ENCODE measurements at places on chromosomes 12 and 14. TPM values are rescaled to one million over a fixed set of nuclear protein-coding genes. Genes with fewer than 3 reads are reported as not detected.

DNA sequence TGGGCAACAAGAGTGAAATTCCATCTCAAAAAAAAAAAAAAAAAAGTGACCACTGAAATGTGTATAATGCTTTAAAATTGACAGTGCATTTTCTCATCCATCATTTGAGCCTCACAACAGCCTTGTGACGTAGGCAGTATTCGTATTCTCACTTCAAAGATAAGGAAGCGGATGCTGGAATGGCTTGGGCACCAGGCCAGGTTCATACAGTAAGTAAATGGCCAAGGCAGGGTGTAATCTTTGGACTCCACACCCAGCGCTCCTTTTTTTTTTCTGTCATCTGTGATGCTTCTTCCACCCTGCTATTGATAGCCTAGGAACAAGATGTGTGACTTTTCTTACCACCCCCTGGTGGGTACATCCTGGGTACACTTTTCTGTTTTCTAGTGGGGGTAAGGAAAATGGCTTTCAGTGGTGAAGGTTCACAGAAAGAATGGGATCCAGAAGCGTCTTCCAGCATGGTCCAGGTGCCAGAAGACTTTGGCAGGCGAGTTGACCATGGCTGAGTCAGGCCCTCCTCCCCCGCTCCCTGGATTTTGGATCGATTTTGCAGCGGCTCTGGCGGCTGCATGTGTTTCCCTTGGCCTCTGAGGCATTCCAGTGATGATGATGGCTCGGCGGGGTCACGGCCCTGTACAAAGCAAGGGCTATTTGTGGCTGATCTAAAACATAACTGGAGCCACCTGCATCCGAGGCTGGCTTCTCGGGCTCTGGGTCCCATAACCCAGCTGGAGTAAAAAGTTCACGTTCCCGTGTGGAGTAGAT, 110.6 kb downstream of the CACNA1C start:
- DNase-seq = peak; percentile 93

USP44 gene
- under 0.01 TPM for total RNA-seq

GRCh38 chr12:98656289-98657101, 11.4 kb downstream of the APAF1 start:
- peak; percentile 59 for DNase-seq

DNA sequence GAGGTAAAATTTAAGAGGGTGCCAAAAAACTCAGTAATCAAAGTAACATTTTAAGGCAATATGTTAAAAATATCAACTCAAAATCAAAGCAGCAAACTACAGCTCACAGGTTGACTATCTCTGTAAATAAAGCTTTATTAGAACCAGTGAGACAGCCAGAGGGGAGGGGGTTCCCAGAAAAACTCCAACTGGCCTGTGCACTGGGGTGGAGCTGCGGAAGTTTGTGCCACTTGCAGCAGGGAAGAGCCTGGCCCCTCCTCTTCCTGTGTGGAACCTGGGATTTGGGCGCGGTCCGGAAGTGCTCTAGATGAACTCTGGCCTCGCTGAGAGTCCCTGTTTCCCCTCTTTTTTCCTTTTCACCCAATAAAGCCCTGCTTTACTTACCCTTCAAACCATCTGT, 8.1 kb downstream of the STON2 start:
- DNase-seq = no peak

- DNase-seq = no peak
Observed at GRCh38 chr12:61871485-61871810, 388.8 kb upstream of the USP15 start.

GRCh38 chr12:123490089-123490488, 32.1 kb downstream of the SNRNP35 start:
- DNase-seq = peak; percentile 69

DNA sequence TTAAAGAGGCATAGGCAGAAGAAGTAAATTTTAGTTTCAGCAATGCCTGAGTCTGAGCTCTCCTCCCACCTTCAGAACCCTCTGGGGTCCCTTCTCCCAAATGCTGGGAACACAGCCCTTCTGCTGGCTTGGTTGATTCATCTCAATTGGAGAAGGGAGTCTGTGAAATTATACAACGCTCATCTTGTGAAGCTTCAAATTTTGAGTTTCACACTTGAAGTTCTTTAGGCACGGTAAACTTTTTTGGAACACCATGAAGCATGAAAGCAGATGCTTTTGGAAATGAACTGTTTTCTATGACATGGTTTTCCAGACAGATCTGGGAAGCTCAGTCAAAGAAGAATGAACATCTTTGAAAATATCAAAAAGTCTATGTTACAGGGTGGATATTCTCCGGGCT, 69.9 kb downstream of the TBK1 start:
- DNase-seq = no peak

LARP4 gene
- total RNA-seq = 37.6 TPM

ACAD10 gene
- 19.4 TPM for total RNA-seq

- peak; percentile 69 for DNase-seq
Observed at GRCh38 chr14:64506721-64507120, 2.2 kb downstream of the ZBTB1 start.

SERPINA4 gene
- not detected for total RNA-seq

CCDC88C gene
- 0.36 TPM for total RNA-seq

LALBA gene
- not detected for total RNA-seq

GRCh38 chr12:83158613-83159207, 472.0 kb downstream of the TMTC2 start:
- DNase-seq = no peak

DNA sequence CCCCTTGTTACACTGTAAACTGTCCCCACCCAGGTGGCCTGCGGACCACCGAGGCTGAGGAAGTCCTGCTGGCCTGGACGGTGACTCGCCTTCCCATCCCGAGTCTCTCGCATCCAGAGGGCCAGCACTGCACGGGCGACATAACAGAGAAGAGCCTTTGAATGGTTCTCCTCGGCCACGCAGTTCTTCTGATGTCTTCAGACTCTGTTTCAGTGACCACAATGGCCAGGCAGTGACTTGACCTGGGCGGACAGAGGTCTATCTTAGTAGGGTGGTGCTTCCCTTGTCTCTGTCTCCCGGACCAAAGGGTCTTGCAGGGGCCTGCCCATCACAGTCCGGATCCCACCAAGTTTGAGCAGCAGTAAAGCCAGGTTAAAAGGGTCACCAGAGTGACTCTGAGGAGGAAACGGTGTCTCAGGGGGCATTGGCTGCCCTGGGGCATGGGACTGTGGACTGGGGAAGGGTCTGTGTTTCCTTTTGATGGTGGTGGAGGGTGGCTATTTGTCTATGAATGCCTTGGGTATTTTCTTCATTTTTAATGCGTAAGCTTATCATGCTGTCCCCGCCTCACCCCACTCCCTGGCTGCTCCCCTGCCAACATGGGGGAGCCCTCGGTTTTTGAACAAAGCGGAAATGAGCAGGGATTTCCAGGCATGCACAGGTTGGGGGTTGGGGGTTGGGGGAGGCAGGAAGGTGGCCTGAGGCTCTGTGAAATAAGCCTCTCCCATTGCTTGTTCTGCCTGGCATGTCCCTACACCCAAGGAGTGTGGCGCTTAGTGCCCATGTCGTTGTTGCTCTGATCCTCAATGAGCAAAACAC, 10.3 kb downstream of the KRT85 start:
- peak; percentile 65 for DNase-seq

DNA sequence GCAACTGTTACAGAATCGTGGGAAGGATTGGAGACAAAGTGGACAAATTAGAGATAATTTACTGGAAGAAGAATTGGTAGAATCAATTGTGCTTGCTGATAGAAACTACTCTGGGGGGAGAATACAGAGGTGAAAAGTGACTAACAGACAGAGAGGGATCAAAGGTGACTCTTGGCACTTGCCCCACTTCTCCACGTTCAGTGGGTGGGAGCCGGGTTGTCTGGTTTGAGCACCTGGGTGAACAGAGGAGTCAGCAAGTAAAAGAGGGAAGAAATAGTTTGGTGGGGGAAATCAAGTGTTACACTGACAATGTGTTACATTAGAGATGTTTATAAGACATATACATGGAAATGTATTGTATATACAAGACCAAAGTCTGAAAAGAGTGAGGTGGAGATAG, 69.1 kb downstream of the PPP2R5E start:
- DNase-seq = no peak

SMIM41 gene
- not detected for total RNA-seq

NAV3 gene
- total RNA-seq = 107 TPM

GRCh38 chr14:53683229-53683628, 273.4 kb downstream of the BMP4 start:
- DNase-seq = no peak

- DNase-seq = no peak
Observed at GRCh38 chr12:70236990-70237389, 6.2 kb upstream of the CNOT2 start.

GRCh38 chr14:103225062-103225461, 101.8 kb downstream of the TNFAIP2 start:
- no peak for DNase-seq

GRCh38 chr12:43444940-43445564, 107.0 kb downstream of the ADAMTS20 start:
- no peak for DNase-seq

BHLHE41 gene
- total RNA-seq = 4.7 TPM

GRCh38 chr12:90085494-90086274, 377.0 kb upstream of the ATP2B1 start:
- peak; percentile 13 for DNase-seq

GYS2 gene
- total RNA-seq = not detected

BAZ1A gene
- 23.9 TPM for total RNA-seq

GRCh38 chr12:25853316-25854095, 105.0 kb upstream of the RASSF8 start:
- DNase-seq = no peak

CFAP54 gene
- 3.2 TPM for total RNA-seq

DNA sequence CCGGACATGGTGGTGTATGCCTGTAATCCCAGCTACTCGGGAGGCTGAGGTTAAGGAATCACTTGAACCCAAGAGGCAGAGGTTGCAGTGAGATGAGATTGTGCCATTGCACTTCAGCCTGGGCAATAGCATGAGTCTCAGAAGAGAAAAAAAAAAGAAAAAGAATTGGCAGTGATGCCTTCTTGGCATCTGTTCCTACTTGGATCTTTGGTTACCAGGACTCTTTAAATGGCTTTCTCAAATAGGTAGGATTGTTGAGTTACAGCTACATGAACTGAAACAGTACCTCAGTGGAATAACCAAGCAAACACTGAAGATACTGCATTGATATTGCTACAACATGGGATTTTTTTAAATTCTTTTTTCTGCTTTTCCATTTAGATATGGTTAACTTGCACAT, 136.8 kb downstream of the SAMD4A start:
- DNase-seq = no peak

LBHD2 gene
- not detected for total RNA-seq

GRCh38 chr12:105253866-105254513, 18.0 kb upstream of the APPL2 start:
- DNase-seq = peak; percentile 4

GRCh38 chr12:57089271-57090245, 644 bp downstream of the NAB2 start:
- peak; percentile 92 for DNase-seq

ZNF891 gene
- 1.4 TPM for total RNA-seq

DNA sequence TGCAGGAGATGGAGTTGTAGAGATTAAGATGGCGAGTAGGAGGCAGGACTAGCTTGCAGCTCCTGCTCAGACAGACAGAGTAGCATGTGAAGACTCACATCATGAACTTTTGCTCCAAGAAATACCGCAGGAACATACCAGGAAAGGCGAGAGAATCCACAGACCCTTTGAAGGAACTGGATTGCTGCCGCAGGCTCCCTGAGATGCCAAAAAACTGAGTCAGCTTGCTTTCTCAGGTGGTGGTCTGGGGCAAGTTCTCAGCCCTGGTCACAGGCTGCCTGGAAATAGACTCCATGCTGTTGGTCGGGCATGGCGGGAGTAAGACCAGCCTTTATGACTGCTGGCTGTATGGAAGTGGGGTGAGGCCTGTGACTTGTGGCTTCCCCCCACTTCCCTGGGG, 163.6 kb upstream of the NAV3 start:
- no peak for DNase-seq

DNA sequence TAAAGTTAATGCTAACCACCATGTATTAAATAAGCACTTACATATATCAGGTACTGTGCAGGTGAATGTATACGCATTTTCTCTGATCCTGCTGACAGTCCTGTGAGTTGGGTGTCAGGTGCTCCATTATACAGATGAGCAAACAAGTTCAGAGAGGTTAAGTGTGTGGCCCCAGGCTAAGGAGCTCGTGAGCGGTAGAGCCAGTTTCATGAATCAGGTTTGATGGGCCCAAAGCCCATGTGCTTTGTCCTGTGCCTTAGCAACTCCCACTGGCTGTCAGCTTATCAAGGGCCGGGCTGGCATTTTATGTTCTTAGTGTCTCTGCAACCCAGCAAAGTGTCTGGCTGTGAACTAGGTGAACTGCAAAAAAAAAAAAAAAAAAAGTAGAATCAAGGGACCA, 701.2 kb upstream of the TBX3 start:
- no peak for DNase-seq

SVOP gene
- not detected for total RNA-seq

DNA sequence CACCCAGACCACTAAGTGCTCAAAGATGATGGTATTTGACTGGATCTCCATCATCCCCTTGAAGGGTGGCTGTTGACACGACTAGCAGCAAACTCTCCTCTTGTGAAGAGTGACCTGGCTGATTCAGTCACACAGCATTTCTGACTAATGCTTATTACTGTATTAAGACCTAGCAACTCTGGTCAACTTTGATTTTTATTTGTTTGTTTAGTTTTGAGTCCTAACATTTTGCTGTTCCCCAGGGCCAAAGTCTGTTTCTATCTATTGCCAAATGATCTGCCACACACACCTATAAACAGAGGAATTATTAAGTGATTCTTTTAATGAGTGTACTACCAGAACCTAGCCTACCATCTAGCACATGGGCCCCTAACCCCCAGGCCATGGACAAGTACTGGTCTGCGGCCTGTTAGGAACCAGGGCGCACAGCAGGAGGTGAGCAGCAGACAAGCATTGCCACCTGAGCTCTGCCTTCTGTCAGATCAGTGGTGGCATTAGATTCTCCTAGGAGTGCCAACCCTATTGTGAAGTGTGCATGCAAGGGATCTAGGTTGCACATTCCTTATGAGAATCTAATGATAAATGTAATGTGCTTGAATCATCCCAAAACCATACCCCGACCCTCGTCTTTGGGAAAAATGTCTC, 120.0 kb downstream of the RPS6KA5 start:
- DNase-seq = no peak

GRCh38 chr12:58539295-58539694, 381.0 kb downstream of the LRIG3 start:
- no peak for DNase-seq

DNA sequence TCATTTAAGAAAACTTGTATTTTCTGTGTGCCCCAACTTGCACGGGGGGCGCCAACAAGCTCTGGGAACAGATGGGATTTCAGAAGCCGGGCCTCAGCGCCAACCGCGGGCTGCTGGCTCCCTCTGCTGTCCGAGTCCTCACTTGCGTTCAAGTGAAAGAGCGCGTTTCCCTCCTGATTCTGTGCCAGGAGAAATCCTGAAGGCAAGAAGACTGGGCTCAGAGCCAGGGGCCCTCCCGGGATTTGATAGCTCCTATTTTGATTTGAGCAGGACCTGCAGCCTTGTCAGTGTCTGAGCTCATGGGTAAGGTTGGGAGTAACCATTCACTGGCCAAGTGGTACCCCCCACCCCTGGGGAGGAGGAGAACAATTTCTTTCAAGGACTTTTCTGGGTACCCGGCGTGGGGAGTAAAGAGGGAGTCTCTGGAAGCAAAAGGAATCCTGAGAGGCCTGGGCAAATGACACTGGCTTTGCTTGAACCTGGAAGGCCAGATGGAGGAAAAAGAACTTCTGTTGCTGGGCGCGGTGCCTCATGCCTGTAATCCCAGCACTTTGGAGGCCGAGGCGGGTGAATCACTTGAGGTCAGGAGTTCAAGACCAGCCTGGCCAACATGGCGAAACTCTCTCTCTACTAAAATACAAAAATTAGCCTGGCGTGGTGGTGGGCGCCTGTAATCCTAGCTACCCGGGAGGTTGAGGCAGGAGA, 179.0 kb upstream of the RGS6 start:
- DNase-seq = peak; percentile 93
